ENCODE measurements at places on chromosomes 2 and 18.

- no peak for DNase-seq
Measured at GRCh38 chr2:128280158-128280871, 38.4 kb downstream of the HS6ST1 start.

- DNase-seq: no peak
Measured at GRCh38 chr2:22079583-22079982, 955.8 kb downstream of the TDRD15 start.

DNA sequence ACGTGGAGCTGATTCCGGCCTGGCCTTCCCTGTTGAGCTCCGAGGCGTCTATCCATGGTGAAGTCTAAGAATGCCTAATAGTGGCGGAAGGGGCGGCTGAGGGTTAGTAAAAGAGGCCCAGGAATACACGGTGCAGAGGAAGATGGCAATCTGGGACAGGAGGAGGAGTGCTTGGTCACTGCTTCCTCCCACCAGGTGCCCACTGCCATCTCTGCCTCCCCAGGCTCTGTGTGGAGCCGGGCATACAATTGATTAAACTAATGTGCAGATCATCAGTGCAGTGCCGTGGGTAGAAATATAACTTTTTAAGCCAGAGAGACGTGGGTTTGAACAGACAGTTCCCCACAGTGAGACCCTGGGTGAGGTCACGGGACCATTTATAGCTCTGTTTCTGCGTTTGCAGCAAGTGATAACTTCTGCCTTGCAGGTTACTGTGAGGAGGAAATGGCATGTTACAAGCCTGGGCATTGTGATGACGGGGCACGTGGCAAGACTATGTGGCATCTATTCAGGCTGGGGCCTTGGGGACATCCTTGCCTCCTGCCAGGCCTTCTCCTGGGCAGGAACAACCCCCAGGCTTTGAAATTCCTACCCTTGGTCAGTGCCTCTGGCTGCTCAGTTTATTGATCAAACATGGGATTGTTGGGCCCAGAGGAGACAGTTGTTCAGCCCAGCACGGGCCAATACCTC lies 204.9 kb downstream of the ASB1 start:
- no peak for DNase-seq

DNA sequence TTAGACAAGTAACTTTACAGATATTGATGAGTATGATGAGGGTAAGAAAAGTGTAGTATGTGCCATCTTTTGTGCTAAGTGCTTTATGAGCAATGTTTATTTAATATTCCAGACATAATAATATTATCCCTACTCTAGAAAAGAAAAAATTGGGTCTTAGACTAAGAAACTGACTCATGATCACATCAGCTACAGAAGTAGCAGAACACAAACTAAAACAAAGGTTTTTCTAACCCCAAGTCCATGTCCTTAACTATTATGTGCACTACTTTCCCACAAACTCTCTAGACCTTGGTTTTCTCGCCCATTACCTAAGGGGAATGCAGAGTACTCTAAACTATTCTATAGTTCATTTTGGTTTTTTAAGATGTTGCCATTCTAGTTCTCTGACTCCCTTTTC lies 64.5 kb downstream of the BAZ2B start:
- no peak for DNase-seq

DNA sequence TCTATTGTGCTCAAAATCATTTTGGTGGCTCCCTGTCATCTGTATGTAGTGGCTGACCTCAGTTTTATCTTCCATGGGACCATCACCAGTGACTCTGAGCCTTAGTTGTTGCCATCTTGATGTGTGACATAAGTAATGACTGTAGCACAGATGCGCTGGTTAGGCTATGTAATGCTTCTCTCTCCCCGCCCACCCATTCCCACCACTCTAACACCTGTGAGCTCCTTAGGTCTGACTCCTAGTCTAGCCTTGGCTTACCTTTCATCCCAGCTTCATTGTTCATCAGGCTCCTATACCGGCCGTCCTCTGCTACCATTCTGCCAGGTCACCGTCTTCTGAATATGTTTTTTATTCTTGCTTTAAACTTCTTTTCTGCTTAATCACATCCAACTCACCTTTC lies 17.2 kb downstream of the MYO1B start:
- DNase-seq: no peak

GRCh38 chr2:169362118-169362893 lies at the start of gene LRP2:
LRP2 (minus strand) TSS chr2:169362534; CDS start chr2:169362399, 135 bp downstream.
- DNase-seq: no peak

- no peak for DNase-seq
Measured at GRCh38 chr2:99554238-99554637, 64.4 kb upstream of the REV1 start.

DNA sequence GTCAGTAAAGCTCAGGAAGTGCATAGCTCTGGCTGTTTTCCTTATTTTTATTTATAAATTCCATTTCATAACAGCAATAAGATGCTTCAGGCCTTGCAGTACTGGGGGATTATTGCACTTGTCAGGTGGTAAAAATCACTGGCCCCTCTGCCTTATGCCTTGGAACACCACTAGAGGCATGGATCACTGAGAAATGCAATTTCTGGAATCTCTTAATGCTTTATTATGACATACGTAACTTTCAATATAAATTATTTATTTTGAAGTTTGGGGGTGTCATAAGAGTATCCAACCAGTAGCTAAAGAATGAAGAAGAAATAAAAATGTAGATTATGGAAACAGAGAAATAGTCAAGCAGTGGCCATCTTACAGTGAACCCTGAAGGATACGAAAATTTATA lies 183.1 kb downstream of the FIGN start:
- DNase-seq: no peak

DNA sequence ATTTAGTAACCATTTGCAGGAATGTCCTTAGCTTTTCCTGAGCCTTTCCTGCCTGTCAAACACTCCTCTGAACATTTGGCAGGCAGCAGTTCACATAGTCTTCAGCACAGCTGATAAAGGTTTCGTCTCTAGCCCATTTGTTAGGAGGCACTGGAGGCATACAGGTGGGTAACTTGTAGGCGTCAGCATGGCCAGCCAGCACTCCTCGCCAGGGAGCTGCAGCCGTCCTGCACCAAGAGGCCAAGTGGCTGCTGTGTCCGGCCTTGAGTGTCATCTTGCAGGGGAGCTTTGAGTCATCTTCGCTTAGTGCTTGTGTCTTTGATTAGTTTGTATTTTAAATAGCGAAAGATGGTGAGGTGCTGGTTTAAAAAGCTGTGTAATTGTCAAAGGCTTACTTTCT lies 120.3 kb upstream of the NFATC1 start:
- DNase-seq: no peak

GRCh38 chr2:160430001-160430344 lies 63.6 kb downstream of the RBMS1 start:
- DNase-seq: no peak

GRCh38 chr18:25457601-25458000 lies 105.6 kb upstream of the ZNF521 start:
- DNase-seq: no peak

DNA sequence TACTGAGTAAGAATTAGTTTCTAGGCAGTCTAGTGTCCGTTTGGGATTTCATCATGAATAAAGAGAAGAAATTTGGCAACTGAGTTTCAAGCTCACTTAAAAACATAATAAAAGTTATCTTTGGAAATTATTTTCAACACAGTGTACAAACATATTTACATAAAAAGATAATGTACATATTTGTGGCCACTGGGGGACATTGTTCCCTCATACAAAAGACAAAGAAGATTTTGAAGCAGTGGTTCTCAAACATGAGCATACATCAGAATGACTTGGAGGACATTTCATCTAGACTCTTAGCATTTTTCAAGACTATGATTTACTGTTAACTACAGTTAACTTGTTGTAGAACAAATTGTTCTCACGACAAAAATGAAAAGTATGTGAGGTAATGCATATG lies 15.7 kb upstream of the TTC21B start:
- no peak for DNase-seq

- no peak for DNase-seq
Measured at GRCh38 chr2:212213191-212213590, 325.4 kb downstream of the ERBB4 start.

DNA sequence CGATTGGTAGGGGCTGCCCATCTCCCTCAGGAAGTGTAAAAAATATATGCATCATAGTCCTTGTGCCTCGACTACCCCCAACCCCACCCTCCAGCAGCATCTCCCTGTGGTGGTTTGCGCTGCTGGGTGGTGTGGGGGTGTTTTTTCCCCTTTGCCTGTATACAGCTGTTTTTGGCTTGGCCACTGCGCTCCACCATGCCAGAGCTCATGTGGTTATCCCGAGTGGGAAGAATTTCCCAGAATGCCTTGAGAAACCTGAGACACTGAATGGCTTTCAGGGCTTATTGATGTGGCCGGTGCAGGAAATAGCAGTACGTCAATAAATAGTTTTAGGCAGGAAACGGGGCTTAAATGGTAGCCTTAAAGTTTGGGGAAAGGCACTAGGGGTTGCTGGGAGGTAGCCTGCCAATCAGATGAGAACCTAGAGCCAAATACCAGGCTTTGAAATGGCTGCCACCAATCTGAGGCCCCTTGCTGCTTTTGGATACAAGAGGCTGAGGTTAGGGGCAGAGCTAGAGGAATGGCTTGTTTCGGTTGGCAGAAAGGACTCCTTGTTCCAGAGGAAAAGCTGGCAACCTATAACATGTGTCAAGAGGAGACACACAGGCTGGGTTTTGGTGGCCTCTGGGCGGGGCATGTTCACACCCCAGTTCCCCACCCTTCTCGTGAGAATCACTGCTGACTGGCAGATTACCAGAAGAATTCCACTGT lies 144.1 kb downstream of the SMAD7 start:
- no peak for DNase-seq

GRCh38 chr2:166240387-166241313 lies 112.8 kb upstream of the SCN1A start:
- no peak for DNase-seq

GRCh38 chr18:13513481-13513880 lies 212.9 kb downstream of the FAM210A start:
- no peak for DNase-seq

GRCh38 chr2:200483729-200484198 lies 26.1 kb downstream of the KCTD18 start:
- DNase-seq: no peak

DNA sequence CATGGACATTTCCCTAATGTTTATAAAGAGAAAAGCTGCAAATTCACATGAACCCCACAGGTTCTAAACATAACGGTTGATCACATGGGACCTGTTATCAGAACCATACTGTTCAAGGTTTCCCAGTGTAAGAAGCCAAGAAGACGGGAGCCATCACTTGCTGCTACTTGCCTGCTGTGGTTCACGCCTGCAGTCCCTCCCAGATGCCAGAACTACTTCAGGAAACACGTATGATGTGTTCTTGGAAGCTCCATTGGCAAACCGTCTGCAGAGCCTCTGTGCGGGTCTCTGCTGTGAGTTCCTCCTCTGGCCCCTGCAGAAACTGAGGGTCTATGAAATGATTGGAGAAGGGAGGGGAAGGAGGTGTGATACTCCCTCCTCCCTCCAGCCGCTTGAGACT lies 75.2 kb downstream of the CABLES1 start:
- no peak for DNase-seq

DNA sequence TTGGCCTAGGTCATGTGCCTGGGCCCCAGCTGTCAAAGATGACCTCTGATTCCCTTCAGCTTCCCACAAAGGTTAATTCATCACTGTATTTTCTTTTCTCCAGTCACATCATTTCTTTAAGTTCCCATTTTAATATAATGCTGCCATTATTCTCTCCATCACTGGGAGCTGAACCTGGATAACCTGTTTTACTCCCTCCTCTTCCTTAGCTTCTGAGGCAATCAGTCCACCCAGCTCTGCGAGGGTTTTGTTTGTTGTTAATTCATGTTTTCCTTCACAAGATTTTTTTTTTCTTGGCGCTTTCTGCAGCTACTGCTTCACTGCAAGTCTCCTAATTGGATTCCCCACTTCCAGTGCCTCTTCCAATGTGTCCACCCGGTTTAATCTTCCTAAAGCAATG lies 5.1 kb upstream of the EML4 start:
- DNase-seq: no peak
